Sciatic nerve (tissue), 2 donors: ENCODE measurements at places on chromosomes 6 and 20.

DNA sequence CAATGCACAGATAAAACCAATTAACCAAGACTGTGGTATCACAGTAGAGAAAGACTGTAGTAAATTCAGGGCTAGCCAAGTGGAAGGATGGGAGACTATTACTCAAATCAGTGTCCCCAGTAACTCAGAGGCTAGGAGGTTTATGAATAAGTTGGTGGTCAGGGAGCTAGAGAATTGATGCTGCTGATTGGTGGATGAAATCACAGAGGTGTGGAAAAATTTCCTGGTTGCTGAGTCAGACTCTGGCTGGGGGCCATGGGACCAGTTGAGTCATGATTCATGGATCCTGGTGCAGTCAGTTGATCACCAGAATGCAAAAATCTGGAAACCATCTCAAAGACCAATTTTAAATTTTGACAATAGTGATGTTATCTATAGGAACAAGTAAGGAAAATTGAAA is 555.9 kb downstream of the C6orf118 start:
- DNase-seq = no peak

DNA sequence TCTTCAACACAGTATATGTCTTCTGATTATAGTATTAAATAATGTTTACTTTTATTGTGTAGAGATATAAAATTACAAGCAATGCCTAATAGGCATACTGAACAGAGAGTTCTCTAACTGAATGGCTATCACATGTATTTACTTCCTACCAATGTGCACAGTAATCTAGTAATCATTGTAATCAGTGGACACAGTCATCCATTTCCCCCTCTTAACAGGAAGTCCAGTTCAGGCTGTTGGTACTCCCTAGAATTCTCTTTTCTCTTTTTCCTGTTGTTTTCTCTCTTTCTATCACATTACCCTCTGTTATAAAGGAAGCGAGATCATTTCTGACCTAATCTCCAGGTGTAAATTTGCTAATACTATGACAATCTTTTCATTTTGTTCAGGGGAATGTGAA is 172.5 kb downstream of the HTR1B start:
- no peak for DNase-seq

- no peak for DNase-seq
Measured at GRCh38 chr6:12606616-12607015, 110.0 kb upstream of the PHACTR1 start.

DNA sequence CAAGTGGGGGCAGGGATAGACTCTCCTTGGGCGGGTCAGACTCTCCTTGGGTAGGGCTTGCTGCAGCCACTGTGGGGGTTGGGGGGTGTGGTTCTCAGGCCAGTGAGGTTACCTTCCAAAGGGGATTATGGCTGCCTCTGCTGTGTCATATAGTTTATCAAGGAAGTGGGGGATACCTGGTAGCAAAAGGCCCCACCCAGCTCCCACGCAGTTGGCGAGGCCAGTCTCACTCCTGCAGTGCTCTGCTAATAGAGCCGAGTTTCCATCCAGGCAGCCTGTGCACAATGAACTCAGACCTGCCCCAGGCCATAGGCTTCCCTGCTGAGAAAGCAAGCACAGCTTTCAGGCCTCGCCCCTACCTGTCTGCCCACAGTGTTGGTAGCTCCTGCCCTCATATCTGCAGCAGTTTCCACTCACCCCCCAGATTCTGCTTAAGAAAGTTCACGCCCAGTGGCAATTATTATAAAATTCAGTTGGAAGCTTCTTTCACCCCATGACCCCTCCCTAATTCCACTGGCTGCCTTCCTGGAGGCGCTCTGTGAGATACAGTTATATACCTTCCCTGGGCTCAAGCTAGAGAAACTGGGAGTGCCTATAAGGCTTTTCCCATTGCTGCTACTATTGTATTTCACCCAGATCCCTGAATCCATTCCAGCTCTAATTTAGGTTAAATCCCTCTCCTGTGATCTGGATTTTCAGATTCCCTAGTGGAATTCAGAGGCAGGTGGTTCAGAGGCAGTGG is 56.1 kb downstream of the HDDC2 start:
- DNase-seq = no peak

DNA sequence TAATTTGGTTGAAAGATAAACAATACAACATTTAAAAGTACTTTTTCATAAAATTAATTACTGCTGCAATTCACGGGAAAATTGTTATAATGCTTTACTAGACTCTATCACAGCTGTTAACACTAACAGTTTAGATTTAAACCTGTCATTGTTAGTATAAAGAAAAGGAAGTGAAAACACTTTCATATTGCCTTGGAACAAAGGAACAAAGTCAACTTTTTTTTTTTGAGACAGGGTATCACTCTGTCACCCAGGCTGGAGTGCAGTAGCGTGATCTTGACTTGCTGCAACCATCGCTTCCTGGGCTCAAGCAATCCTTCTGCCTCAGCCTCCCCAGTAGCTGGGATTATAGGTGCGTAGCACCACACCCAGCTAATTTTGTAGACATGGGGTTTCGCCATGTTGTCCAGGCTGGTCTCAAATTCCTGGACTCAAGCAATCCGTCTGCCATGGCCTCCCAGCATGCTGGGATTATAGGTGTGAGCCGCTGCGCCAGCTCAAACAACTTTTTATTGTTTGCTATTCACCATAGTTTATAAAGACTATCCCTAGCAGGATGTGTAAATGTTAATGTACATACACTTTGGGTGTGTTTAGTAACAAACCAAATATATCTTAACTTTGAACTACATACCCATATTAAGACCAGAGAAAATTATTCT is 22.1 kb downstream of the SLC35A1 start:
- DNase-seq = no peak

DNA sequence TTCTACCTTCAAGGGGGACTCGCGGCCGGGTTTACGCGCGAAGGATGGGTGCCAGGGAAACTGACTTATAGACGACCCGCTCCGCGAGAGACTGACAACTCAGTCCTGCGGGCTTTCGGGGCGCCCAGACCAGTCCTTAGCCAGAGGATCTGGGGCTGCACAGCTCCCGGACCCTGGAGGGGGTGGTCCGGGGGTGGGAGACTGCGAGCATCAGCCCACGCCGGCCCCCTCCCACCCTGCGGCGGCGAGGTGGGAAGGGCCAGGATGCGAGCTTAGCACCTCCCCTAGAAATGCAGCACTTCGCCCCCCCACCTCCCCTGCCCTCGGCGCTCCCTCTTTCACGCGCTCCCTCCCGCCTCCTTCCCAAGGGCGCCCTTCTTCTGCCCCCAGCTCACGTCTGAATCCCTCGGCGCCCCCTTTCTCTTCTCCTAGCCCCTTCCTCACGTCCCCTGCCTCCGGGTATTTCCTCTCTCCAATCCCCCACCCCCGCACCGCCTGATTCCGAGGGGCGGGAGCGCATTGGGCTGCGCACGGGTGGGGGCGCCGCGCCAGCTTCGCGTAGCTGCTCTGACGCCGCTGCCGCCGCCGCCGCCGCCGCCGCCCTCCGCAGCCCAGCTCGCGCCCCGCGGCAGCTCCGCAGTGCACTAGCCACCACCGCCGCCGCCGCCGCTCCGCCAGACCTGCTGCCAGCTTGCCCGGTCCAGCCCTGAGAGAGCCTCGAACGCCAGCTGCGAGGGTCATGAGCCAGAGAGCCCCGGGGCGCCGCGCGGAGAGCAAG is at the start of gene SLC32A1:
SLC32A1 (plus strand) TSS at position 639 of the 778 bp plus-strand sequence. CDS start 239 bp downstream, outside the sequence.
- DNase-seq = no peak

GRCh38 chr6:116536216-116536621 is 9.3 kb downstream of the TRAPPC3L start:
- DNase-seq = no peak

- DNase-seq = no peak
Measured at GRCh38 chr6:85464260-85464644, 14.4 kb downstream of the NT5E start.

- DNase-seq = no peak
Measured at GRCh38 chr20:19448632-19449031, 236.2 kb downstream of the SLC24A3 start.

- DNase-seq = no peak
Measured at GRCh38 chr6:35500782-35501181, 3.9 kb upstream of the TEAD3 start.

DNA sequence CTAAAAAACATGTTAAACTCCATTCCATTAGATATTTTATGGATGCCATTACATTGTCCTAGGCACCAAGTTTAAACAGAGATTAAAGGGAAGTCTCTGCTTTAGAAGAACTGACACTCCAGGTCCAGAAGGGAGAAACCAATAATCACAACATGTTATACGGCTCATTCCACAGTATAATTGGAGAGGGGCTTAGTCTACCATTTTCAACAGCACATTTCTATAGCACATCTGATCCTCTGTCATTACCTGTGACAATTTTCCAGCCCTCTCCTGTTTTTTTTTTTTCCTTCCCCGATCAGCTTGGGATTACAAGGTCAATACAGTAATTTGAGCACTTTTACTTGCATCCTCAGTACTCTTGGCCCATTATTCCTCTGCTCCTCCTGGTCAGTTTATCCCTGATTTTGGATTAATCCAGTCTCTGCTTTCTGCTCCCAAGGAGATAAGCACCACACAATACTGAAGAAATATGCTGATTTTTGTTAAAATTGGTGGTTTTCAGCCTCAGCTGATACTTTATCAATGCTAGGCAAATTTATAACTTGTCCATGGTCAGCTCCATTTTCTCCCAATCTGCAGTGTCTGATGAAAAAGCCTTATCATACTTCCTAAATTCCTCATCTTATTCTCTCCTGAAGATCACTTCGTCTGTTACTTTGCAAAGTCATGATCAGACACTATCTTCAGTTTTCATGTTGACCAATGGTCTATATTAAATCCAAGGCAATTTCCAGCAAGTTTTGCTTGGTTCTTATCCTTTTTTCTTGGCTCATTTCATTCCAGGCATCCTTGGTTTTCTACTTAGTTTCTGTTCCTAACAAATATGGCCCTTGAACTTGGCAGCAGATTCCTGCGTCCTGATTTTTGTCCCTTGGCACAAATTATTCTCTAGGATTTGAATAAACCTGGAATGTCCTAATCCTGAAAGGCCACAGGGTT is 30.8 kb upstream of the SYNCRIP start:
- DNase-seq = no peak

DNA sequence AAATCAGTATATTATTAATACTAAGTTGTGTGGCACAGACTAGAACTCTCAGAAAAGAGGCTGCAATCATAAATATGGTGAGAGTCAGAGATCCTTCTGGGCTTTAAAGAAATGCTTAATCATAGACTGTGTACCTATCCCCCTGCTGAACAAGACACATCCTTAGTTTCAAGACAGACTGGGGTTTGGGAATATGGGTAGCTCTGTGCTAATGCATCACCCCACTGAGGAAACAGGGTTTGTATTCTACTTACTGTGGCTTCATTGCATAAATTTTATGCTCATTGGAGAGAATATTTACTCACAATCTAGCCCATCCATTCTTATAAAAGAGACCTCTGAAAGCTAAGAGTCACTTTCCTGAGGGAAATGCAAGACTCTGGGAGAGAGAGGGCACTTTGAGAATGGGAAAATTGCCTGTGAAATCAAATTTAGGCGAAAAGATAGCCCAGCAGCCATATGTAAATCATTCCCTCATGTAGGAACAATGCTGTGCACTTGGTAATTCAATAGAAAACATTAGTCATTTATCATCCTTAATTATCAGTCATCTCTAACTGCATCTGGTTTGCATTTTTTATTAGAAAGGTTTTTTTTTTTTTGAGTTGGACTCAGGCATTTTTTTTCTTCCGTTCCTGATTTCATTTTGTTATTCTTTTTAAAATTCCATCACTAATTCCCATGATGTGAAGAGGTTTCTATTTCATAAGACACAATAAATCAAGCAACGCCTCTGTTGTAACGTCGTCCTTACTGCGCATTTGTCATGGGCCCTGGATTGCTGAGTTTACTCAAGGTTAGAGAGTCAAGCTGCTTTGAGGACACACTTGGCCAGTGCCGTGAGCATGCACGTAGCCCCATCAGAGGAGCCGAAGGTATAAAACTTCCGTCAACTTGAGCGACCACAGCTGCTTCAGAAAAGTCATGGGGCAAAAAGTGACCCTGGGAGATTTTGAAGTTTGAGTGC is 91.8 kb downstream of the TRMT11 start:
- DNase-seq = no peak

DNA sequence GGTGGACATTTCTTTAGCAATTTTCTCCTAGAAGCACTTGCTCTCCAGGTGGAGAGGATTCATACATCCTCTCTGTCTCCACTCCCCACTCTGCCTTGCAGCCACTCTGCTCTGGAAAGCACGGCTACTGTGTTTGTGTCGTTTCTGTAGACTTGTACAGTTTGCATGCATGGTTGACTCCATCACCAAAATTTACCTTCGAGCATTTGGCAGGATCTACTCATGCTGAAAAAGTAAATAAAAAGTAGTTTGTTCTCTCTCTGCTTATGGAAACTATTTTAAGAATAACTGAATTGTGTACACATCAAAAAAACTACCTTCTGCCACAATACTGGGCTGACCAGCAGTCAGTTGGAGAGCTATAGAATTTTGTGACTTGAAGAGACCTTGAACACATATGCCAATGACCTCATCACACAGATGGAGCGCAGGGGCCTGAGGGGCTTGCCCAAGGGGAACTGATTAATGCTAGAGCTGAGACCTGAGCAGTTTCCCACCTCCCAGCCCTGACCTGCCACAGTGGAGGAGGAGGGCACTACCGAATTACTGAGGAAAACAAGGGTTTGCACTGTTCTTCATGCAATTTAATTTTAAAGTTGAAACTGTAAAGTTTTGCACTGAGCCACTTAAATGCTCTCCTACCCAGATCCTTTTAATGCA is 33.7 kb upstream of the FOXQ1 start:
- DNase-seq = no peak

GRCh38 chr6:141677598-141678211 is 455.0 kb upstream of the GJE1 start:
- DNase-seq = no peak

DNA sequence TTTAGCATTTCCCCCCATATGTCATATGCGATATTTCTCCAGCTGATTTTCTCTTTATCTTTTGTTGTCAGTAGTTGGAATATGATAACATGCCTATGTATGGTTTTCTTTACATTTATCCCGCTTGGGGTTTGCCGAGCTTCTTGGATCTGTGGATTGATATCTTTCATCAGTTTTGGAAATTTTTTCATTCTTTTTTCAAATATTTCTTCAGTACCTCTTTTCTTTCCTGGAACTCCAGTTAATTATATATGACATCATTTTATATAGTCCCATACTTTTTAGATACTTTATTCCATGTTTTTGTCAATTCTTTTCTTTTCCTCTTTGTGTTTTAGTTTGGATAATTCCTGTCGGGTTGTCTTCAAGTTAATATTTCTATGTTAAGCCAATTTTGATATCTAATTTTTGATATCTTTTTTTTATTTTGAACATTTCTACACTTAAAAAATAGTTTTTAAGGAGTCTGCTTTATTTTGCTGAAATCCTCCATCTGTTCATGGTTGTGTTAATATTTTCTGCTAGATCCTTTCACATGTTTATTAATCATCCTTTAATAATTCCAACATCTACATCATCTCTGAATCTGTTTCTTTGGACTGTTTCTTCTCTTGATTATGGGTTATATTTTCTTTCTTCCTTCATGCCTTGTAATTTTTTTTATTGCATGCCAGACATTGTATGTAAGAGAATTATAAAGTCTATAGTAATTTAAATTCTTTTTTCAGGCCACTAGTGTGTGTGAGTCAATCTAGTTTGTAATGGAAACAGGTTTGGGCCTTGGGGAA is 9.5 kb downstream of the ZDHHC14 start:
- DNase-seq = no peak

- DNase-seq = no peak
Measured at GRCh38 chr20:53038299-53038698, 66.1 kb downstream of the TSHZ2 start.
